Posterior vena cava (tissue), 2 donors: ENCODE measurements at places on chromosomes 4 and X. TPM values are rescaled to one million over a fixed set of nuclear protein-coding genes. Genes with fewer than 3 reads are reported as not detected.

- DNase-seq, result no peak
These were observed 78.7 kb downstream of the ANAPC10 start for GRCh38 chr4:145019346-145019745.

DNA sequence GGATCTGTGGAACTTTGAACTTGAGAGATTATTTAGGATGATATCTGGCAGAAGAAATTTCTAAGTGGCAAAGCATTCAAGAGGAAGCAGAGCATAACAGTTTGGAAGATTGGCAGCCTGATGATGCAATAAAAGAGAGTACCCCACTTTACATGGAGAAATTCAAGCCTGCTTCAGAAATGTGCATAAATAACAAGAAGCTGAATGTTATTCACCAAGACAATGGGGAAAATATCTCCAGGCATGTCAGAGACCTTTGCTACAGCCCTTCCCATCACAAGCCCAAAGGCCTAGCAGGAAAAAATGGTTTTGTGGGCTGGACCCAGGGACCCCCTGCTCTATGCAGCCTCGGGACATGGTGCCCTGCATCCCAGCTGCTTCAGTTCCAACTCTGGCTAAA is 420.8 kb downstream of the DTHD1 start:
- DNase-seq, result no peak

- no peak for DNase-seq
These were observed 49.4 kb downstream of the ARHGEF6 start for GRCh38 chrX:136731207-136731782.

DNA sequence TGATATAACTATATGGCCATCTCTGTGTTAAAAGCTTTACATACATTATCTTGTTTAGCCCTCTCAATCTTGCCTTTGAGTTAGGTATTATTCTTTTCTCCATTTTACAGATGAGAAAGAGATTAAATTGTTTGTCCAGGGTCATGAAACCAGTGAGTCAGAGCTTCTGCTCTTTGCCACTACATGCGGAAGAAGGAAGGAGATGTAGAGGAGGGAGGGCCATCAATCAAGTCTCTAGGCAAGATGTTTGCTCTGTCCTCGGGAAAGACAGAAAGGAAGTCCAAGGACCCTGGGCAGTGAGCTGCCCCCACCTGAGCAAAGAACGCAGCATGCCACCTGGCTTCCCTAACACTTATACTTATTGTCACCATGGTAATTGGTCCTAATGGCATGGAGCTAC is 133.7 kb upstream of the IL1RAPL2 start:
- DNase-seq, result no peak

DNA sequence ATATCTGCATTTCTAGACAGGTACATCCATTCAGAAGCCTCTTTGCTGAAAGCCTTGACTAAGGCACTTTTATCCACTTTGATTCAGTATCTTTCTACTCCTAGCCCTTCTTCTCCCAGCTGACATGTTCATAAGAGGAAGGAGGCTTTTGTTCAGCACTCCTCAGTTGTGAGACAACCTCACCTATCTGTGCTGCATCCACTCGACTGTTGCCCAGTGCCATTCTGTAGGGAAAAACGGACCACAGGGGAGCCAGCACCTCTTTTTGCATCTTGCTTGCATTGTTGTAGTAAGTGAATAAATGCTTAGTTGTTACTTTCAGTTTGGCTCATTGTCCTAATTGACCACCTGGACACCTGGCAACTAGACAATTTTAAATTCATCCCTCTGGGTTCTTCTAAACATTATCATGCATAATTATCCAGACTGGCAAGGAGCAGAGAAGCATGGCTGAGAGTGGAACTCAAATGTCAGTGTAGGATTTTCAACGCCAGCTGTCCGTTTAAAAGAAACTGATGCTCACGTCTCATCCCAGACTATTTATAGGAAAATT is 83.8 kb upstream of the BOD1L1 start:
- DNase-seq, result no peak

MSMO1 gene
- total RNA-seq, result 21.5 TPM
